NT2/D1 (cell line): ENCODE measurements at places on chromosomes 5 and 9.

- no peak for DNase-seq
Measured at GRCh38 chr9:84151640-84152039, 171.0 kb downstream of the RMI1 start.

GRCh38 chr9:133098104-133098754, 22.8 kb downstream of the RALGDS start:
- no peak for DNase-seq

DNA sequence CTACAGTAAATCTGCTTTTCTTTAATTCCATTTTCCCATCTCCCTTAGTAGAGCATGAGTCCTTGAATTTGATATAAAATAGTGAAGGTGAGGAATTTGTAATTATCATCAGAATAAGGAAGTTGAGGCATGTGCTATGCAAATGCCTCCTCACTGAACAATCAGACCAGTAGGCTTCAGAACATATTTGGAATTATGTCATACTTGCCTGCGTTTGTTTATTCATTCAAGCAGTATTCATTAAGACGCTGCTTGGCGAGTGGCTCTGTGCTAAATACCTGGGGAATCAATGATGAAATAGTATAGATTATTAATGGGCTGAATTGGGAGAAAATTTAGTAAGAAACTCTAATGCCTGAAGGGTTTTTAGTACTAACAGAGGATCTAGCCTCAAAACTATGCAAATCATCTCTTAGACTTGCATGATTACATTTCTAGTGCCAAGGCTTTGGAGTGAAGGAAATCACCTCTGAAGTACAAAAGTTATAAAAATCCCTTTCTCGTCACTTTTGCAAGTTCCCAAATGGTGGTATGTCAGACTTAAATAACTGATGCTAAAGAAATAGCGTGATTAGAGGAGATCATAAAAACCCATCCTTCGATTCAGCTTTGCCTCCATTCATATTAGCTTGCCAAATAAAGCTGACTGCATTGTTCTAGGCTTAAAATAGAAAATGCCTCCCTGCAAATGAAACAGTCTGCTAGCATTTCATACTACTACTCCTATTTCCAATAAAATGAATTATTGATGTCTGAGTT, 141.7 kb downstream of the PCSK5 start:
- no peak for DNase-seq

- no peak for DNase-seq
Measured at GRCh38 chr5:55699041-55699688, 13.0 kb downstream of the SLC38A9 start.

DNA sequence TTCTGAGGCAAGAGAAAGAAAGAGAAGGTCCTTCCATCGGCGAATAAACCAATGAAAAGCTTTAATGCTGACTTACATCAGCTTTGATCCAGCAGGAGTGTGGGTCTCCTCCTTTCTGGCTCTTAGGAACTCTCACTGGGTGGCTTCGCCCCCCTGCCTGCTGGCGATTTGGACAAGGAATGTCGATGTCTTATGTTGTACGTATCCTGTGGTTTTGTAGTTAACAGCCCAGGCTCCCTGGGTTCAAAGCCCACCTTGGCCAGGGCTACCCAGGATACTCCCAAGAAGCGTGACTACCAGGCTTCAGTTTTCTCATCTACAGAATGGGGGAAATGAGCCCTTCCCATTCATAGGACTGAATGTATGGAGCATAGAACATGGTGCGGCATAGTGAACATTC, 124.2 kb downstream of the ROR2 start:
- no peak for DNase-seq

- DNase-seq, result no peak
Measured at GRCh38 chr9:26939955-26940711, 6.9 kb downstream of the PLAA start.

DNA sequence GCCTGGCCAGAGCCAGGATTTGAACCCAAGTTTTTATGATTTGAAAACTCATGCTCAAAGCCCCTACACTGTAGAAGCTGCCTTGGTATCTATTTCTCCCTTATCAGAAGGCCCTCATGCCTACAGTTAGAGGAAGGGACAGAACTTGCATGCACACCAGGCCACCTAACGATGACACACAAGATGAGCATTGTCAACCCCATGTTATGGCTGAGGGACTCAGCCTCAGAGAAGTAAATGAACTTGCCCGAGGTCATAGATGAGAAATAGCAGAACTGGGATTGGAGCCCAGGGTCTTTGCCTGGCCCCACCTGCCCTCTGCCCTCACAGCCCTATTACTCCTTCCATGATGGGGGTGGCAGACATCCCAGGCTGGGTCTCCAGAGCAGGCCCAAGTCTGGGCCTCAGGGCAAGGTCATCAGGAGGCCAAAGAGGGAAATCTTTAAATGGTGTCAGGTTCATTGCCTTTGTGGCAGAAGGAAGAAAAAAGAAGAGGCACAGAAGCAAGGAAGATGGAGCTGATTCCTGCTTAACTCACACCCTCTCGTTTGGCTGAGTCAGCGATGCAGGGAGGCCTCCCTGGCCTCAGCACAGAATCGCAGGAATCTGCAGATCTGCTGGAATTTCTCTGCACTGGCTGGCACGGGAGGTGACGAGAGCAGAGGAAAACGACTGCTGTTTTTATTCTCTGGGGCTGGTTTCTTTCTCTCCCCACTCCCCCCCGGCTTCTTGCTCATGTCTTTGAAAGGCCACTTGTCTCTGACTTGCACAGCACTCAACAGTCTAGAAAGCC, 20.6 kb upstream of the CRB2 start:
- peak; percentile 62 for DNase-seq

DNA sequence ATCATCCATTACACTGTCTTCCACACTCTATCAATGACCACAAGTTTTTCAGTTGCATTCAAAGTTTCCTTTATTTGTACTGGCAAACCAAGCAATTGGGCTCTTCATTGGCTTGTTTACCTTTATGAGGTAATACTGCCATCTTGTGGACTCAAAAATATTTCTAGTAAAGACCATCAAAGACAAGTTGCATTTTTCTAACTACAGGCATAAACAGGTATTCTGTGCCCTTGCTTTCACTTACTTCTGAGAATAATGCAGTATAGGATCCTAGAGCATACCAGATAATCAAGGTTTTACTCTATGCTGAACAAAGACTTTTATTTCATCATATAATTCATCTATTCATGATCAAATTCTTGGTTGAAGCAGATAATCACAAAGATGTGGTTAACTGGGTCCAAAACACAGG, 173.7 kb upstream of the POU5F2 start:
- peak; percentile 15 for DNase-seq

DNA sequence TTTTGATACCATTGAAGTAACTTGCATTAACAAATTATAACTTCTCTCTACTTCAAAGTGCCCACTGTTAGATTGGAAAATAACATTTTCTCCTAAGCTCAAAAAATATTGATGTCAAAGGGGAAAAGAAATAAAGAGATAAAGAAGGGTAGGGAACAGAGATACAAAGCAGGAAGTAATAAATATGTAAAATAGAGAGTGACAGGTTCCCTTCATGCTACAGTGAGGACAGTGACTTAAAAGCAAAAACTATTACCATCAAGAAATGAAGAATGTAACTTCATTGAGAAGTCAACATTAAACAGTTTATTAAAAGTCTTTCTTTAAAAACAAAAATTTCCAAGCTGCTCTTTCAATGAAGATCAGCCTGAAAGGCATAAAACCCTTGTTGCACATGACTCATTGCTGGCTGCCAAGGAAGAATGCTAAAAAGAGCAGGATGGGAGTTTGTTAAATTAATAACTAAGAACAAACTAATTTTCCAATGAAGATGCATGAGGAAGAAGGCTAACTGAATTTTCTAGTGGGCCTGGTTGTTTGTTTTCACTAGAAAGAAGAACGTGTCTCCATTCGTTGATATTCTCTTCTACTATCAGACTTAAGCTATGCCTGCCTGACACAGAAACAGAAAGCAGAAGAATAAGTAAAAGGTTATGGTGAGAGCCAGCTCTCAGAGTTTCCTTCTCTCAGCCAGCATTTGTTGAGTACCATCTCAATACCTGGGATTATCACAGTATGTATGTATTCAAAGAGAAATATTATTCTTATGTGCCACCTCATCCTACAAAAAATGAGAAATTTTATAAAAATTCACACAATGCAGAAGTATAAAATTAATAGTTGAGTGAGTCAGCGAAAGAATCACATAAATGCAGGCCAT, 197.8 kb upstream of the NREP start:
- no peak for DNase-seq

GRCh38 chr5:52181403-52181802, 606.3 kb upstream of the ITGA1 start:
- DNase-seq, result no peak

DNA sequence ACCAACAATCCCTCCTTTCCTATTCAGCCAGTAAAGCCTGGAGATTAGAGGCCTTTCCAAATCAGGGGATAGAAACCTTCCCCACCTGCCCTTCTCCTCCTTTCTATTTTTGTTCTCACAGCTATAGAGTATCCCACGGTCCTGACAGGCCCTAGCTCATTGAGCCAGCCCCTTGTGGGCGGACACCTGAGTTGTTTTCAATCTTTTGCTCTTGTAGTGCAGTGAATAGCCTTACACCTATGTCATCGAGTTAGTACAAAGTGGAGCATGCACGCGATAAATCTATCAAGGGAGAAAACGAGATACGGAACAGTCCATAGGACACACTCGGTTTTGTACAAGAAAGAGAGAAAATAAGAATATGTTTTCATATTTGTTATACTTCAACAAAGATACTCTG, 77.2 kb downstream of the TSPAN17 start:
- DNase-seq, result no peak

DNA sequence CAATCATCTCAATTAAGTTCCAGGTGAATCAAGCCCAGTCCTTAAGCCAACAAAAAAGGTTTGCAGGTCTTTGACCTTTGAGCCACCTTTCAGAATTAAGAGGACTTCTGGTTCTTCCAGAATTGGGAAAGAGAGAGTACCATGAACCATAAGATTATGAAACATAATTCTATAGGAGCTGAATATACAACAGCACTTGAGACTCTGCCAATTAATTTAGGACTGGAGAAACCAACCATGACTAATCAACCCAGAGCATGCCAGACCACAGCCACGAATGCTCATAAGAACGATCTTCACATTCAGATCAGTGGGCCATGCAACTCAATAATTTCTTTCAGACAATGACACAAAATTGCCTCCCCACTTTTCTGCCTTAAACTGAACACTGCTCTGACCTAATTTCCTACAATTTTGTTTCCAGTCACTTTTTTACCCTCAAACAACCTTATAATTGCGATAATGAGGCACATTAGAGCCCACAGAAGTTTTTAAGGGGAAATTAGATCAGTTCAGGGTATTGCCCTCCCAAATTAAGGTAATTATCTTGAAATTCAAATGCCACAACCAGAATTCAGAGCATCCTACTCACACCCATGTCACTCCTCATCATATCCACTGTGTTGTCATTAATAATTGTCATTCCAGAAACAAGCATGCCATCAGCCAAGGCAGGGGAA, 213.4 kb downstream of the ATPSCKMT start:
- DNase-seq, result no peak

GRCh38 chr5:31415009-31415923, 116.6 kb downstream of the DROSHA start:
- no peak for DNase-seq

DNA sequence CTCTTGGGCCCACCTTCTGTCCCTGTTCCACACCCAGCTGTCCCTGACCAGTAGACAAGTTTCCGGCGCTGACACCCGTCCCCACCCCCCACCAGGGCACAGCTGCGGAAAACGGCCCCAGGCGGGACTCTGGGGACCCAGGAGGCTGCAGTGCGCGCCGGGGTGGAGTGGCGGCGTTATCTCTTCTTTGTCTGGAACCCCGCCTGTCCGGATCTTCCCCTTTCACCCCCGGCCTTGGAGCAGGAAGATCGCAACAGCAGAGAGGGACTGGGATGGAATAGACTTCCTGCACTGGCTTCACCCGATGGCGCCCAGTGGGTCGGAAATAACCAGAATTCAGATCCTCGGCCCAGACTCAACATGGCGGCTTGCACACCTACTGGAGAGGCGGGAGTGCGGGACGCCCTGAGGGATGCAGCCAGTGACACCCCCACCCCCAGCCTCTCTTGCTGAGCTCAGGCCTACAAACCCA, 4.7 kb downstream of the PAX5 start:
- DNase-seq, result no peak

DNA sequence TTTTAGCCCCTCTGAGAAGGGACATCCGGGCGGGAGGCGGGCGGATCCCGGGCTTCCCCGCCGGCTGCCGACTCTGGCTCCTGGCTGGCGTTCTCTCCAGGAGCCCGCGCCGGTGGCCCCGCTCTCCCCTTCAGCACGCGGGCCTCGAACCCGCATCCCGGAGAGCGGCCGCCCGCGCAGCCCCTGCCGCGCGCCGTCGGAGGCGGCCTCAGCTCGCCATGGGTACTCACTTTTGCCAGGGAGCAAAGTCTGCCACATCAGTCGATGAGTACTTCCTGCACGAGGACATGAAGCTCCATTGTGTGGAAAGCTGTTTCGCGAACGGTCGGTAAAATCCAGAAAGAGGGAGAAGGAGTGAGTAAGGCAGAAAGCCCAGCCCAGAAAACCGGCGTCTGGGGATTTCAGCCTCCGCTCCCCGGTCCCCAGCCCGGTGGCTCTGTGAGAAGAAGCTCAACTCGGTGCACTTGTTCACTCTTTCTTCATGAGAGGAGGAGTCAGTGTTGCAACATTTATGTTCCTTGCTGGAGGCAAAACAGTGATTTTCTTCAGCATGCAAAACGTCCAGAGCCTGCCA, at the start of gene PRLR:
PRLR (minus strand) TSS at position 450 of the 574 bp plus-strand sequence. CDS start 140,867 bp downstream, outside the sequence.
- no peak for DNase-seq

DNA sequence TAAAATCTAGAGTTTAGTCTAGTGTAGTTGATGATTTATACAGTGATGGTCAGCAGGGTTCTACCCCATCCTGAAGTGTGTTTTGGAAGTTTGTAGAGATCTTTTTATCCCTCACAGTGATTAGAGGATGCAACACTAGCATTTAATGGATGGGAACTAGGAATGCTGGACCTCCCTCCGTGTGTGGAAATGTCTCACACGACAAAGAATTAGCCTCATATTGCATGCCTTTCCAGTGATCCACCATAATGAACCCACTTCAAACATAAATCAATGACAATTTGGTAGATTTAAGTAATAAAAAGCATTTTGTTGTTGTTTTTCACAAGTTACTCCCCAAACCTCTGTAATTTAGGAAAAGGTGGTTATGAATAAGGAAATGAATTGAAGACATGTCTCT, 82.5 kb upstream of the LMNB1 start:
- DNase-seq, result no peak

DNA sequence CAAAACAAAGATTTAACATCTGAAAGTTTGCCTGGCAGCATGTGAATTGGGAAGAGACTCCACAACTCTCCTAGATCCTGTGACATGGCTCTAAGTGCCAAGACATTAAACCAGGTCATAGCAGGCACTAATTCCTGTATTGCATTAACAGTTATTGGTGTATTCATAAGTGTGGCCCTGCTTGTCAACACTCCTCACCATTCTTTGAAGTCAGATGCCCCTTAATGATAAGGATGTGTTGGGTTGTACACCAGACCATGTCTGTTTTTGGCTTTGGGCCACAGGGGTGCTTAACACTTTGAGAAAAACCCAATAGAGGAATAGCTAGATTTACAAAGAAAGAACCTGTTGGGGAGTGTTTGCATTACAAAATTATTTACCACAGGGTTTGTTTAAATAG, 43.4 kb upstream of the PDE8B start:
- no peak for DNase-seq

DNA sequence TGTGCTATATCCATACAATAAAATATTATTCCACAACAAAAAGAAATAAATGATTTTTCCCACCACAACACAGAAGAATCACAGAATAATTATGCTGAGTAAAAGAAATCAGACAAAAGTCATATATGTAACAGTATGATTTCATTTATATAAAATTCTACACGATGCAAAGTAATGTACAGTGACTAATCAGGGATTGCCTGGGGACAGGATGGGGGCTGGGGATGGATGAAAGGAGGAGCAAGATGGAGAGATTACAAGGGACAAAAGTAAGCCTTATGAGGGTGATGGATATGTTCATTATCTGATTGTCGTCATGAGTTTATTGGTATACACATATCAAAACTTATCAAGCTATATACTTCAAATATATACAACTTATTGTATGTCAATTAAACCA, 154.0 kb downstream of the FBN2 start:
- DNase-seq, result no peak
